ENCODE measurements at places on chromosomes 4 and X.

GRCh38 chr4:114163051-114163450, 183.6 kb upstream of the ARSJ start:
- DNase-seq = no peak

- DNase-seq = no peak
Observed at GRCh38 chr4:90799895-90800294, 672.7 kb downstream of the CCSER1 start.

DNA sequence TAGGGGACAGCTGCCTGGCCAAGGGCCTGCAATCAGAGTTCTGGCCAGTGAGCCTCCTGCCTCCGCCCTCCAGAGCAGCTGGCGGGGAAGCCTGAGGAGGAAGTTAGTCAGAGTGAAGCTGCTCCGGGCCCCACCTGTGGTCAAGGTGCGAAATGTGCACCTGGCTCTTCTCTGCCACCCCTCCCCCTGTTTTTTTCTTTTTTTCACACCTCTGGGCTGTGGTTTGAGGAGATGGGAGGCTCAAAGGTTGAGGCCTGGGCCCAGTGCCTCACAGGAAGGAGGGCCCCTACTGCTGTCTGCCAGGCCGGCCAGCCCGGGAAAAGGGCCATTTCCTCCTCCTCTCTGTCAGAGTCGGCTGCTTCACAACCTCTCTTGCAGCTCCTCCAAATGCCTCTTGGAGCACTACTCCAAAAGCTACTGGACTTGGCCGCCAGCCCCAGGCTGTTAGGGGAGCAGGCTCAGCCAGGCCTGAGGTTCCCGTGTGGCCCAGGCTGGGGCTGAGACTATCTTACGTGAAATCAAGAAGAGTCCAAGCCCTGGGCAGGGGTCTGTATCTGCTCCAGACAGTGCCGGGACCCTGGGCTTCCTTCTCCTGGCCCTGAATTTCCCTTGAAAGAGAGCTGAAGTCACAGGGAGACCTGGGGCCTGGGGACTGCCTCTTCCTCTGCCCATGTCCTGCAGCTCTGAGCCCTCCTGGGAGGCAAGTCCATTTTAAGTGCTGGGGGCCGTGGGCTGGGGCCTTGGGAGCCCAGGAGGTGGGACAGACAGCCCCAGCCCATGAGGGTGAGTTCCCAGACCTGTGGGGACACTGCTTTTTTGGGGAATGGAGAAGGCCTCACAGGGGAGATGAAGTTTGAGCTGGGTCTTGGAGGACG, 4.5 kb upstream of the CXCR3 start:
- no peak for DNase-seq

DNA sequence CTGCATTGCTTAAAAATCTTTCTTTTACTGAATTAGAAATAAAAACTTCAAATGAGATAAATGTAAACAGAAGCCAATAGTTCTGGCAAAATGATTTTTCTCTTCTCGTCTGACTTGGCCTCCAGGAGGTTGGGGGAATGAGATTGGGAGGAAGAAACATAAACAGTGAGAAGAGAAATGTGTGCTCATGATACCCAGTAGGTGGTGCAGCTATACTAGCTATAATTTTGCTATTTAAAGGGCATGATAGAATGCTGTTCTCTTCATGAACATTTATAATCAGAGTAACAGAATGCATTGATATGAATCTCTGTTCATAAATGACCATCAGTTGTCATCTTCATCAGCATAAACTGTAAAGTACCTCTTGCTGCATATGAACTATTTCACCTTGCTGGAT, 85.5 kb downstream of the TACR3 start:
- no peak for DNase-seq

GRCh38 chr4:66797608-66798007, 747.7 kb downstream of the CENPC start:
- DNase-seq = no peak

DNA sequence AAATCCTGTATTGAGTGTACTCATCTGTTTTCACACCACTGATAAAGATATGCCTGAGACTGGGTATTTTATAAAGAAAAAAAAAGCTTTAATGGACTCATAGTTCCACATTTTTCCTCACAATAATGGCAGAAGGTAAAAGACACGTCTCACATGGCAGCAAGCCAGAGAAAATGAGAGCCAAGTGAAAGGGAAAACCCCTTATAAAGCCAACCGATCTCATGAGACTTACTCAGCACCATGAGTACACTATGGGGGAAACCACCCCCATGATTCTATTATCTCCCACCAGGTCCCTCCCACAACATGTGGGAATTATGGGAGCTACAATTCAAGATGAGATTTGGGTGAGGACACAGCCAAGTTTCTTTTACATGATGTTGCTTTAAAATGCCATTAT, 171.9 kb downstream of the GALNTL6 start:
- no peak for DNase-seq

DNA sequence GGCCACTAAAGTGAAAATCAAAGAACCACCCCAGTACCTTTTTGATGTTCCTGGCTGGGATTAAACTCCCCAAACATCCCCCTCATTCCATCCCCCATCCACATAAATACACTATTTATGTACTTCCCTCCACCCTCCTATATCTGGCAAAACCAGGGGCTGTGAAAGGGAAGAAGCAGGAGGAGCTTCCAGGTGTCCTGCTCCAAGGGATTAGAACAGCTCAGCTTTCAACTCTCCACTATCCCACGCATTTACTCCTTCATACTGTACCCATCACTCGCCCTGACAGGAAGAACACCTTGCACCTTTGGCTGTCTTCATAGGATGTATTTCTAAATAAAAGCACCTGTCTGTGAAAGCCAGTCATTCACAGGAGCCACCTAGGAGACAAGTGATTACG, 140.0 kb downstream of the HHIP start:
- DNase-seq = no peak

- DNase-seq = no peak
Observed at GRCh38 chr4:12703036-12703435, 781.1 kb downstream of the RAB28 start.

GRCh38 chrX:39841604-39842003, 256.2 kb downstream of the BCOR start:
- no peak for DNase-seq

- no peak for DNase-seq
Observed at GRCh38 chr4:157880761-157881160, 292.1 kb downstream of the GASK1B start.

GRCh38 chrX:39866229-39866628, 231.5 kb downstream of the BCOR start:
- no peak for DNase-seq

DNA sequence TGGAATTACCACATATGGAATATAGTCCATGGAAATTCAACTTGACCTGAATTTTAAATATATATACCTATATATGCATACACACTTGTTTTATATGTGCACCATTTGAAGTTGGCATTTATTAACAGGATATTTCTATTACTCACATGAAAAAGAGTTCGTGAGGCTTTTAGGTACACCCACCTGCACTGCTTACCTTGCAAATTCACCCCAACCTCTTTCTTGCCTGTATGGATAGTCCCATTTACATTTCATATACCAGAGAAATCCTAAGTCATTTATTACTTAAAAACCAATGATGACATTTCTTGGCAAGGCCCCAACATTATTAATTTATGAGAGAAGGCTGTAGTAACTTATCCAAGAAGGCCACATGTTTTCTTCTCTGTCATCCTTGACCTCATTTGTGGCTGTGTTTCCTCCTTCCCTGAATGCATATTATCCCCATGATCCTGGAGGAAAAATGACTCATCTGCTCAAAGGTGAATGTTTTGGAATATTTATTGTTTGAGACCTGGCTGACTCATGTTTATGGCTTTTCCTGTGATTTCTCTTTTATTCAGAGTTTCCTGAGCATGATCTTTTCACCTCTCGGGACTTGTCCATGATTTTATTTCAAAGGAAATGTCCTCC, 62.2 kb upstream of the FAM241A start:
- DNase-seq = no peak

DNA sequence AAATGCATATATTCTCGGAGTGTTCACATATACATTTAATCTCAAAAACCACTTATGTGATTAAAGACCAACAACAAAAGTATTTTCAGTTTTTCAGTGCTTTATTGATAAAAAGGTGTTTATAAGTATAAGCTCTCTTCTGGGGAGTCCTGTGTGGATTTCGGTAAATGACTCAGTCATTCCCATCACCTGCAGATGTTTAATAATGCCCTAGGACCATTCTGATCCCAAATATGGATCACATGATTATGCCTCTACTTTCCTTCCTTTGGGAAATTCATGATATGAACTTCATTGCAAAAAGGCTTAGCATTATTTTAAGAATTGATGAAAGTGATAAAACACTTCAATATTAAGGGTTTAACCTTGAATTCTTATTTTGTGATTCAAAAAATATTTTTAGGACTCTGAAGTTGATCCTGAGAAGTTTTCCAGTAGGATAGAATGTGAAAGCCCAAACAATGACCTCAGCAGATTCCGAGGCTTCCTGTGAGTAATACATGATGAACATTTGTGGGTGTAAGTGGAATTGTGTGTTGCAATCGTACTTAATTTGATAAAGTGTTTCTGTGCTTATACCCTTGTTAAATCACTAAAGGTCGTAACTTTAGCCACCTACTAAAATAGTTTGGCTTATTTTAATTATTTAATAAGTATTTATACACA, 40.2 kb downstream of the ATP10D start:
- DNase-seq = no peak

DNA sequence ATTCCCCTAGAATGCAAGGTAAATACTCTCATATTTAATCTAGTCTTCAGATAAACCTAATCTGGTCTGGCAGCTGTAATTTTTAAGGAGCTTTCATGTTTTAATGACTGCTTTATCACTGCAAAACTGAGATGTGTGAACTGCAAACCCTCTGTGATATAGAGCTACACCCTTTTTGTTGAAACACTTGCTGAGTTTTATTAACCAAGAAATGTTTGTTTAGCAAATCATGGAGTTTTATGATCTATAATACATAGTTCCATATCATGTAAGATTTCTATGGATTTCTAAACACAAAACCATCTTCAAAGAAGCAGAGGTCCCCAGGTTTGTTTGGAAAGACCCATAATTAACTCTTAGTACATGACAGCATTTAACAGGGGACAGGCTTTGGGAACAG, 126.4 kb downstream of the BTC start:
- no peak for DNase-seq

GRCh38 chr4:84582988-84583875, at the start of gene CDS1:
Gene CDS1, plus strand, starts transcription at chr4:84583127. Its CDS starts 275 bp downstream, at chr4:84583402.
- DNase-seq = no peak

- DNase-seq = no peak
Observed at GRCh38 chr4:5683566-5683965, 24.8 kb downstream of the EVC2 start.

DNA sequence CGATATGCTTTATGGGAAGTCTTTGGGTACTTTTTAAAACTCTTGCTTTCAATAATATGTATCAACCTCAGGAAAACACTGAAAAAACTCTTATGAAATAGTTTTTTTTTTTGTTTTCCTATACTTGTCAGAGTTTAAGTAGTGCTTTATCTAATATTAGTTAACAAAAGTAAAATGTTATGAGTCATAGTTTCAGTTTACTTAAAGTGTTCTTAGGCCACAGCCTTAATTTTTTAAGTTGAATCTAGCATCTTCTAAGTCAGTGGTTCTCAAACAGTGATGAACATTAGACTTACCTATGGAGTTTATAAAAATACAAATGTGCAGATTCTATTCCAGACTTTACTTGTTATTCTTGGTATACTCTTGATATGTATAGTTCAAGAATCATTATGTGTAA, 26.3 kb upstream of the ADGRL3 start:
- DNase-seq = no peak

- DNase-seq = no peak
Observed at GRCh38 chr4:102535398-102536082, 34.4 kb downstream of the NFKB1 start.

DNA sequence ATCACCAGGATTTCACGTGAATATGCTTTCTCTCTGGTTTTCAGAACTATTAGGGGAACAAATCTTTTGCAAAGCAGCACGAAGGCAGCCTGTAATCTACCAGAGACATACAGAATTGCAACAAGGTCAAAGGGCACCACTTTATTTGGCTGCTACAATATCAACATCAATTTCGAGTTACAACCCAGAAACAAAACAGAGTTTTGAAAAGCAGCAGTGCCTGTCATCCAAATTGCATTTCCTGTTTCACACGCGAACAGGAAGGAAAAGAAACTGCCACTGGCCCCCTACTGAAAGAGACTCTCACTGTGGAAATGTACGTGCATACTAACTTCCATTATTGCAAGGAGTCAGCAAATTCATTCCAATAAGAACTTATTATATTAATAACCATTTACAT, 17.1 kb upstream of the C1QTNF7 start:
- no peak for DNase-seq

GRCh38 chrX:8201896-8202331, 30.8 kb upstream of the VCX2 start:
- no peak for DNase-seq

GRCh38 chr4:6023731-6024130, 5.5 kb upstream of the C4orf50 start:
- no peak for DNase-seq

GRCh38 chrX:111646515-111646914, 34.5 kb upstream of the ALG13 start:
- DNase-seq = no peak

- DNase-seq = no peak
Observed at GRCh38 chrX:81542255-81542654, 340.4 kb downstream of the SH3BGRL start.

- DNase-seq = no peak
Observed at GRCh38 chrX:155923200-155923599, 42.1 kb downstream of the VAMP7 start.

GRCh38 chr4:184851200-184851541, 25.4 kb upstream of the ACSL1 start:
- no peak for DNase-seq

GRCh38 chr4:56112377-56112776, 163.6 kb downstream of the CEP135 start:
- DNase-seq = no peak

DNA sequence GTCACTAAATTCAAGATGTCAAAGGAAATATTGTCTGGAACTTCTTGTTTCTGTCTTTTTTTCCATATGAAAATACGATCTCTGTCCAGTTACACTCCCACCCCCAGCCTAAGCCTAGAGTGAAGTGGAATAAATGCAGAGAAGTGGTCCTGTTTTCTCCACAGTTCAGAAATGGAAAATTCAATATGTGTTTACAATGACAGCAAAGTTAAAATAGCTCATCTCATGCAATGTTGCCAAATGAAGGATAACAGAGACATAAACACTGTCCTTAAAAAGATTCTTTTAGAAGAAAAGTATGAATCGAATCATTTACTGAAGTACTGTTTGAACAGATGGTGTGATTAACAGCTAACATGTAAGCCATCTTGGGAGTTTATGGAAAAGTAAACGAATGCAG, 160.8 kb upstream of the STK26 start:
- no peak for DNase-seq

DNA sequence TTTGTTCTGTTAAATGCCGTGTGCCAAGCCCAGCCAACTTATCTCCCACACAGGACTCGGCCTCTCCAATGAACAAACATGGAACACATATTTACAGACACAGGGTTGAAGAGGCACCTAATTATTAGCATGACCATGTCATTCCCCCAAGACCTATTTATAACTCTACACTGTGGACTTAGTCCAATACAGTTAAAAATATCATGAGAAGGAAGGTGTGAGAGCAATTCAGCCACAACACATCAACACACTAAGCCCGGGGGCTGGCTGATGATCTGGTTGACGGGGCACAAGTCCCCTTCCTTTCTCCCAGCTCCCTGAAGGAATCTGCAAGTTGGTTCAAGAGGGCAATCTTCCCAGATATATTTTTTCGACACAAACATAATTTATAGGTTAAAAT, 28.1 kb downstream of the MANBA start:
- no peak for DNase-seq

- DNase-seq = no peak
Observed at GRCh38 chrX:14916017-14916674, 42.9 kb downstream of the MOSPD2 start.
